ENCODE measurements at places on chromosomes 1 and 21.

- no peak for DNase-seq
Observed at GRCh38 chr1:206025283-206025820, 1.7 kb upstream of the CTSE start.

DNA sequence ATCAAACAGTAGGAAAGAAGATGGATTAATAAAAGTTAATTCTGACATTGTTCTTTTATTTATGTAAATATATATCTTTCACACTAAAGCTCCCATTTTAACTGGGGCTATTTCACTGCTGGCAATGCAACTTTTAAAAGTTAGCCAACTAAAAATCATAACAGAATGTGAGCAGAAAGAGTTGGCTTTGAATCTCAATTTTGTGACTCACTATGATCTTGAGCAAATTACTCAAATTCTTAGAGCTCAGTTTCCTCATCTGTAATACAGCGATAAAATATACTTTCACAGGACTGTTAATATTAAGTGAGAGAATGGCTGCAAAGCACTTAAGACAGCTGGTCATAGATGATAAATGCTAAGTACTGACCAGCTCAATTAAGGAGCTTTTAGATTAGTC, 10.8 kb downstream of the EFCAB14 start:
- DNase-seq = no peak

GRCh38 chr1:246037832-246038231, 469.2 kb downstream of the SMYD3 start:
- no peak for DNase-seq

DNA sequence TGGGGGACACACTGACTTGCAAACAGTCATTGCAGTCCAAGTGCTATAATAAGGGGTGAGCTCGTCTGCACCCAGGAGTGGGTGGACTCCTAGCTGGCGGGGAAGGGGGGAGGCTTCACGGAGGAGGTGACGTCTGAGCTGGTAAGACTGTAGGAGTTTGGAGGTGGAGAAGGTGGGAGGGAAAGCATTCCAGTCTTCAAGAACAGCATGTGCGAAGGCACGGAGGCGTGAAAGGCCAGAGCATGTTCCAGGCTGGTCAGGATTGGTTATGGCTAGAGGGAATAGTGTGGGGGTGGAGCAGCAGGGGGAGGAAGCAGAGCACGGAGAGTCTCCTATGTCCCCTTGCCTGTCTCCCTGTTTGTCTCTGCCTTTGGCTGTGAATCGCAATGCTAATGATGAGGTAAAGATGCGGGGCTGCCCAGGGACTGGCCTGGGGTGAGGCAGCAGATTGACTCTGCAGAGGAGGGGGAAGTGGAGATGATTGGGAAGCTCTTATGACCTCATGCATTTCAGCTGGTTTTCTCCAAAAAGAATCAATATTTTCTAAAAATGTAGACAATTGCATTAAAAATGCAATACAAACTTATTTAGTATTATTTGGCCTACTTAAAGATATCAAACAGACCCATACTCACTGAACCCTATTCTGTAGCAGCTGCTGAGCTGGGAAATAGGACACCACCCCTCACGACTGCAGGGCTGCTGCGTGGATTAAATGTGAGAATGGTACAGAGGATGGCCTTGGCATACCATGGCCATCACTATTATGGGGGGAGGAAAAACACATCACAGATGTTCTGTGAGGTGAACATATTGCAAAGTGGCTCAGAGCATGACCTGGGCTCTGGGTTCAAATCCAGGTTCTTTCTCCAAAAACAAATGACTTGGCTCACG, 2.6 kb upstream of the ZNF436 start:
- no peak for DNase-seq

GRCh38 chr1:54499360-54500106, 48.5 kb upstream of the ACOT11 start:
- DNase-seq = no peak

DNA sequence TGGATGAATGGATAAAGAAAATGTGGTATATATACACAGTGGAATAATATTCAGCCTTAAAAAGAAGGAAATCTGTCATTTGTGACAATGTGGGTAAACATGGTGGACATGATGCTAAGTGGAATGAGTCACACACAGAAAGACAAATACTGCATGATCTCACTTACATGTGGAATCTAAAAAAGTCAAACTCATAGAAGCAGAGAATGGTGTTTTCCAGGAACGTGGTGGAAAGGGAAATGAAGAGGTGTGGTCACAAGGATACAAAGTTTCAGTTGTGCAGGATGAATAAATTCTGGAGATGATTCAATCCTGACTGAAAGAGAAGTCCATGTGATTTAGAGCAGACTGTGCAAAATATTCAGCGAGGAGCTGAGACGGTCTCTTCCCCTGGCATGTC, 56.6 kb downstream of the RYR2 start:
- no peak for DNase-seq

DNA sequence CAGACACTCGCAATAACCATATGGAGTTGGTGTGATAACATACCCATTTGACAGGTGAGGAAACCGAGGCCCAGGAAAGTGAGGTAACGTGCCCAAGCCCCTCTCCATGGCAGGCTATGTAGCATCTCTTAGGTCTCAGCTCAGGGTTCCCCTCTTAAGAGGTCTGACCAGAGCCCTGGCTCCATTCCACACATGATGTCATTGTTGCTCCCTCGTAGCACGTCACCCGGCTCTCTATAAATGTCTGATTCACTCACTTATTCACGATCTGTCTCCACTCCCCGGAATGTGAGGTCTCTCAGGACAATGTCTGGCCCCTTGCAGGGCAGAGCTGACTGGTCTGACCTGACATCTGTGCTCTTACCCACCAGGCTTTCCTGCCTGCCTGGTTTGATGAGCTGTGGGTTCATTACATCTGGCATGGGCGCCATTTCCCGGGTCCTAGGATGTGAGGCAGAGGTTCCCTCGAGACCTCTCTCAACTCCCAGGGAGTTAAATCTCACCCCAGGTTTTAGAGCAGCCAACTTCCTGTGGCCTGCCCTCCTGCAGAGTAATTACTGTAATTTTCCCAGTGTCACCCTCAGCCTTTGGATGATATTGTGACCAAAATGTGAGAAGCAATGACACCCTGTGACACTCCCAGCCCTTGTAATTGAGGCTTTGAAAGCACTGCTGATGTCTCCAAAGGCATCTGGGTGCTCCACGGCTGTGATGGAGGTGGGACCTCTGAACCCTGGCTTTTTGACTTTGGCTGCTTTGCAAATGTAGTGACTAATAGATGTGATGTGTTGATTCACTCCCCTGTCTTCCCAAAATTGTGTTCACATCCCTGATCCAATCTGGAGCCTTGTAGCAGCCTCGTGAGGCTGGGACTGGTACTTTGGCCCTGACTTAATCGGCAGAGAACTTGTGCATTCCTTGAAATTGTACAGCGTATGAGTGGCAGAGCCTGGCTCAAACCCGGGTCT, 10.6 kb downstream of the ACTL8 start:
- DNase-seq = no peak

Measured in keratinocyte (primary cell).